Stimulated activated CD8-positive, alpha-beta memory T cell treated with anti-CD3 and anti-CD28 coated beads, Interleukin-4, amount 100 ng/mL, for 1 hour (primary cell): ENCODE measurements at places on chromosomes 6 and 20.

DNA sequence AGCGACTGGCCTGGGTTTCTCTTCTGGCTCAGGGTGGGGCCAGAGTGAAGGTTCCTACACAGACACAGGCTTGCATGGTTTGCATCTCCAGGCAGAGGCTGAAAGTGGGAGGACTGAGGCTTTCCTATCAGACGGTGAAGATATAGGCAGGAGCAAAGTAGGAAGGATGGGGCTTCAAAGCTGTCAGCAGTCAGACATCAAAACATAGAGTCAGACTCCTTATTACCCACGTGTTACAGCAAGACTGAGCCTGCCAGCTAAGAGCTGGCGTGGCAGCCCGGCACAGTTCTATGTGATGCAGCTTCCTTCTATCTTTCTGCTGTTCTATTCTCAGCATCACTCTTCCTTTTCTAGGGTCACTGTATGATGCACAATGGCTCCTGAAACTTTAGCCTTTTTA is 445.1 kb downstream of the DOK5 start:
- no peak for DNase-seq

GRCh38 chr6:133887880-133888230 is 1.1 kb upstream of the TCF21 start:
- DNase-seq = no peak

DNA sequence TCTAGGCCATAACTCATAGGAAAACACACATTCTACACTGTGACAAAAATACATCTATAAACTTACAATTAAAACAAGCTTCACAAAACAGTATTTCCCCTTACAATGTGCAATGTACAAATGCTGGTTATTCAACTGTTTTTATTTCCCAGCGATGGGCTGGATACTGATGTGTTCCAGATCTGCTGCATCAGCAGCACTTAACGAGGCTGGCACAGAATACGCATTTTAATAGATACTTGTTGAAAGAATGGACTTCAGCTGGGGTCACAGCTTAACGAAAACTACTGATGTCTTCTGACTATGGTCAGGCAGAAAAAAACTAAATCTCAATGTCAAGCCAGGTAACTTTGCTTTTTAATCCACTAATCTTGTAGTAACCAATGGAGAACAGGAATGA is 70.9 kb downstream of the B4GALT5 start:
- DNase-seq = no peak

DNA sequence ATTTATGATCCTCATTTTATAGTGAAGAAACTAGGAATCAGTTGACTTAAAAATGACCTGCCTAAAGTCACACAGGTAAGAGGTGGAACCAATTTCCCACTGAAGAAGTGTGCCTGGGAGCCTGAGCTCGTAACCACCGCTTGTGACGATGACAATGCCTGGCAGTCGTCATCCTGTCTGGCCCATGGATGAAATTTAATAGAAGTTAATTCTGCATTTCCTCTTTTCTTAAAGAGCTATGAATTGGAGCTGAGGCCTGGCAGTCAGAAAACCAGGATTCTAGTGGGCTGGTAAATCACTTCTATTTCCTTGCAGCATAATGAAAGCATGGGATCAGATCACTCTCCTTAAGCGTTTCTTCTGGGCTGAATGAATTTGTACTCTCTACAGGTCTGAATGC is 200.0 kb upstream of the SGK1 start:
- DNase-seq = no peak

- DNase-seq = no peak
Measured at GRCh38 chr6:22421198-22421597, 124.4 kb upstream of the PRL start.

GRCh38 chr6:170173335-170173881 is 117.5 kb downstream of the DLL1 start:
- no peak for DNase-seq

DNA sequence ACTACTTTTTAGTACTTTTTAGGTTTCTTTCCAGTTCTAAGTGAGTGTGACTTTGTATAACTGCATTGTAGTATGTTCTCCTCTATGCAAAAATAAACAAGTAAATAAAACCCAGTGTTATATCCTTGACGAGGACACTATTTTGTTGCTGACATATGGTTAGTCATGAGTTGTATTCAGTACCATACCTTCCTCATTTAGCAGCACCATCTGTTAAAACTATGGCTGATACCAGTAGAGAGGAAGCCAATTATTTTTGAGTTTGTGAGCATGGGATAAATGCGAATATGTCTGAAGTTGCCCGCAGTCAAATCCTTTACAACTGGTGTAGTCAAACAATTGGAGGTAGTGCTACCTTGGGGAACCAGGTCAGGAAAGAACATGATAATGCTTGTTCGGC is 74.1 kb downstream of the CDKAL1 start:
- no peak for DNase-seq

DNA sequence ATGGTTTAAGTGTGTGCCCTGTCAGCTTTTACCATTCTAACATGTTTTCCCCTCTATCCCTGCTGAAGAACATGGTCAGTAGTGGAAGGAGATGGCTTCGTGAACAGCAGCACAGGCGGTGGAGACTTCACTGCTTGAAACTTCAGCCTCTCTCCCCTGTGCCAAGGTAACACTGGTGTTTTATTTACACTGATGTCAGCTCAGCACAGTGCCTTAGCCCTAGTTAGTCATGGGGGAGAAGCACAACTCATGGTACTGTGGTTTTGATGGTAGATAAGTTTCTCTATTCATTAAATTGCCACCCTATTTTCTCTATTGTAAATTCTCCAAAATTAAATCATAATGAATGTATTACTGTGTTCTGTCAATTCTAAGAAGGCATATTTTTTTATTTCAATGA is 56.6 kb downstream of the MTHFD1L start:
- DNase-seq = no peak

DNA sequence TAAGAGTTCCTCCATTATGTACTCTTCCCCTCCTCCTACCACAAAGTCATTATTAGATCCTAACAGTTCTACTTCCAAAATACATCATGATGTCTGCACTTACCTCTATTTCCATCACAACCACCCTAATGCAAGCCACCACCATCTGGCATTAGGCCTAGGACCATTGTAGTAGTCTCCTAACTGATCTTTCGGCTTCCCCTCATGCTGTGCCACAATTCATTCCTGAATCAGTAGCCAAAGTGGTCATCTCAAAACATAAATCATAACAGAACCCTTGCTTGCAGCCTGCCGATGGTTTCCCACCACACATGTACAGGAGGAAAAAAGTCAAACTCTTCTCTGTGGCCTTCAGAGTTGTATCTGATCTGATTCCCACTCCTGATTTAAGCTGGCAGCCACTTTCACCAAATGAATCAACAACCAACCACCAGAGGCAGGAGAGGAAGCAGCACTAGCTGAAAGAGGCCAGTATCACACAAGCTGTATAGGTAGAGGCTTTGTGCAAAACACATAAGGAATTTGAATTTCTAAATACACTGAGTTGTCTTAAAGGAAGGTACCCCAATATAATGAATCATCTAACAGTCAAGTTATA is 26.1 kb downstream of the FAM184A start:
- no peak for DNase-seq

- DNase-seq = no peak
Measured at GRCh38 chr20:57888591-57888990, 178.8 kb upstream of the PMEPA1 start.

GRCh38 chr6:30691208-30691847 is 544 bp upstream of the NRM start:
- no peak for DNase-seq

DNA sequence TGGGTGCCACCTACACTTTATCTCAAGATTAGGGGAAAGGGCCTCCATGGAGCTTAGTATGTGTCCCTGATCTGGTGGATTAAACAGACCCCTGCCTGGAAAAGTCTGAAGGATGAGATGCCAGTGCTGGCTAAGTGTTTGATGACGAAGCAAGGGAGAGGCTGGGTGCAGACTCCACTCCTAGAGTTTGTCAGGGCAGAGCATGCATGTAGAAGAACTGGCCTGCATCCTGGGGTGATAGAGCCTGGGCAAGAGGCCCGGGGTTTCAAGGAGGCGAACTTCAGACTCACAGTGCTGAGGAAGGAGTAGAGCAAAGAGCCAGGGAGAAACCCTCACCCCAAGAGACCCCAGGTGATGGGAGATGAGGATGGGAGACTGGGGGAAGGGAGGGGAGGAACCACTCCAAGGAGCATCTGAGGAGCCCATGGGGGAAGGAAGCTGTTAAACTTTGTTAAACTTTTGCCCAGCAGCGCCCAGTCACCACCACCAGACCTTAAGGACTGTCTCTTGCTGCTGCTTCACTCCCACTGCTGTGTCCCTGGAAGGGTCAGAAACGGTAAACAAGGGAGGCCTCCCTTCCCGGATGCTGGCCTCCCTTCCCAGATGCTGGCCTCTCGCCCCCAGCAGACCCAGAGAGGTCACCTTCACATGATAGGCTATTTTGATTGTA is 61.6 kb downstream of the RPRD1B start:
- DNase-seq = no peak

DNA sequence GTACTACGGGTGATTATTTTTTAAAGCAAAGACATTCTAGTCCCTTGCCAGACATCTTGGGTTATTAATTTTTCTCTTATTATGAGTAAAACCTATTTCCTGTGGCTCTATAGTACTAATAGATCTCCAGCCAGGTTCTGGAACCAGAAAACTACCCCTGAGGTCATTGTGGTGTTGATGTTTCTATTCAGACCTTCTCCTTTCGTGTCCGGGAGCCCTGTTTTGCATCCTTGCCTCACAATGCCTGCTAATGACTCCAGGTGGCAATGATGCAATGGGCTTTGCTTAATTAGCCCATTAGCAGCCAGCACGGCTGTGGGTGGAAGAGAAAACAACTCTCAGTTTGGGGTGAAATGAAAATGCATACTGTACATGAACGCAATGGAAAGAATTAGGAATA is 62.9 kb upstream of the ARG1 start:
- no peak for DNase-seq

- DNase-seq = no peak
Measured at GRCh38 chr6:137731600-137731959, 135.5 kb upstream of the TNFAIP3 start.
